ENCODE measurements at places on chromosomes 7 and 10.

DNA sequence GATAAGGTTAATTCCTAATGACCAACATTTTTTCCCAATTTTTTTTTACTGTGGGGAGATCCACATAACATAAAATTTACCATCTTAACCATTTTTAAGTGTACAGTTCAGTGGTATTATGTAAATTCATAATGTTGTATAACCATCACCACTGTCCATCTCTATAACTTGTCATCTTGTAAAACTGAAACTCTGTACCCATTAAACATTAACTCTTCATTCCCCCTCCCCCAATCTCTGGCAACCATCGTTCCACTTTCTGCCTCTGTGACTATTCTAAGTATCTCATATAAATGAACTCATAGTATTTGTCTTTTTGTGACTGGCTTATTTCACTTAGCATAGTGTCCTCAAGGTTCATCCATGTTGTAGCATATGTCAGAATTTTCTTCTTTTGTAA is 46.0 kb upstream of the HPS1 start:
- no peak for DNase-seq

DNA sequence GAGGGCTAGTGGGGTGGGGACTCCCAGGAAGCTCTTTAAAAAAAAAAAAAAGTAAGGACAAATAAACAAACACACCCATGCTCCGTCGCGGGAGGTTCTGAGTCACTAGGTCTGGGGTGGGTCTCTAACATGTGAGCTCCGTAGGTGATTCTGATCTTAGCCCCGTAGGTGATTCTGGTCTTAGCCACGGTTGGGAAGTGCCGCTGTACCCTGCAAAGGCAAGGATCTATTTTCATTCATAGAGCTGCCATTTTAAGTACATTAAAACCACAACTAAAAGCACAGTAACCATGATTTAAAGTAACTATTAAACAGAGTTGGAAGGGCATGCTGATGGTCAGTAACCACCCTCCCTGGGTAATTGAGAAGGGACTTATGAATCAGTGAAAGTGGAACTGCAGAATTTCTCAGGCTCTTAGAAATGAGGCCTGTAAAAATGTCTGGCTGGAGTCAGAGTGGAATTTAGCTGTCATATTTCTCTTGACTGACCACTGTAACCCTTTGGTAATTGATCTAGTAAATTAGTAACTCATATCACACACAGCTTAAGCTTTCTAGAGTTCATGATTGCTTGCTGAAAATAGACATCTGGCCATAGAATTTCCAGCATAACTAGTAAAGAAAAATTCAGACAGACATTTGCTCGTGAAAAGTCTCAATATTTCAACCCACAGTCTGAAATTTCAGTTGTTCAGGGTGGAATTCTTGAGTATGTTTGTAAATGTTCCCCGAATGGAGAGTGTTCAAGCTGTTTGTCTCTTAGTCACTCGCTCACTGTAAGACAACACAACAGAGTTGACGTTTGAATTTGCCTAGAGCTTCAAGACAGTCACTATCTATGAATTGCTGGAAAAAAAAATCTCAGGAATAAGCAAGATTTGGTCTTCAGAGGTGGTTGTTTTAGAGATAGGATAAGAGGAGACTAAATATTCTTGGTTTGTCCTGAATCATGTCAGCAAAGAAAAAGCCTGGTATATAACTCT is 34.2 kb upstream of the TCF7L2 start:
- peak; percentile 48 for DNase-seq

DNA sequence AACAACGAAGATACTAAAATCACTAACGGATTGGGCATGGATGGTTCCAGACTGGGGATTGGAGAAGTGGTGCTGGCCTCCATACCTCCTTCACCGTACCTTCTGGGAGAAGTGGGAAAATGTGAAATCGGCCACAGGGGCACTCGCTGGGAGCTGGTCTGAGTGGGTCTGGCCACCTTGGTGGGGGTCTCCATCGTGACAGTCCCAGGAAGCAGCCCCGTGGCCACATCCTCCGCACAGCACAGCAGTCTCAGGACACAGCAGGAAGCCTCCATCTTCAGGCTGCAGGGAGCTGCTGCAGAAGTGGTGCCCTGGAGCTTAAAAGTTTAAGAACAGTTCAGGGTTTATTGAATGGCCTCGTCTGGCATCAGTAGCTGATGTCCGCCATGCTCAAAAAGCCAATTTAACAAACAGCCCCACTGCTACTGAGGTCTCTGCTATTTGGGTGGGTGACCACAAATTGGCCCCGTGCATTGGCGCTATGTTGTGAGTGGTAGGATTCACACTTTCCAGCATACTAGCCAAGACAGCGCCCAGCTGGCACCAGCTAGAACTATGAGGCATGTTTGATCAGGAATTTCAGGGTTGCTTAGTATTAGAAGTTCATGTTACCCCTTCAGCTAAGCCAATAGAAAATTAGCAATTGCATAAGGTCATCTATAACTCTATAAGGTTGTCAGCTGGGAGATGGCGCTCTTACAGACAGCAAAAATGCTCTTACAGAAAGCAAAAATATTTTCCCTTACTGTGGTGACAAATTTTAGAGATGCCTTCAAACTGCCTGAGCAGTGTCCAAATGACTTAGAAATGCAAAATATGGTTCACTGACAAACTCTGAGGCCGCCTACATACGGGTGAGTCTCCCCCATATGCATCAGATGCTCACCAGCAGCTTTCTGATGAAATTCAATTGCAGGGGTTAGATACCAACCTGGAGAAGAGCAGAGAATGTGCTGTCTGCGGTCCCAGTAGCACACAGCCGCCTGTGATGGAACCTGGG is 17.0 kb downstream of the PKD1L1 start:
- no peak for DNase-seq

- no peak for DNase-seq
Measured at GRCh38 chr7:151710646-151711434, 166.1 kb downstream of the PRKAG2 start.

- DNase-seq = no peak
Measured at GRCh38 chr10:72134785-72135767, 46.7 kb upstream of the SPOCK2 start.

DNA sequence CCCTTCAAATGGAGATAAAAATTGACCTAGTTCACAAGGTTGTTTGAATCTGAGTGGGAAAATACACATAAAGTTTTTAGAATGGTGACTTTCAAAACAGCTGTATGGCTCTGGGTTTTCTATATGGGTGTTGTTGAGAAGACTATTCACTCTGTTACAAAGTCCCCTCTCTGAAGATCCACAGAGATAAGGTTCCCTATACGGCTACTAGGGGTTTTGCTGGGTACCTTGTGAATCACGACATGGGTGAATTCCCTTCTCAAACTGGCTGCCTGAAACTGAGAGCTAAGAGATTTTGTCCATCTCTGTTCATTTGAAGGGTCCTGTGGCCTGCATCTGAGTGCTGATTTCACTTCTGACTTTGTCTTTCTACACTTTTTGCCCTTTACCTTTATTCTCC is 11.8 kb upstream of the SLC13A1 start:
- DNase-seq = no peak
